Kidney (tissue), 22 donors: ENCODE measurements at places on chromosomes 3 and 15. TPM values are rescaled to one million over a fixed set of nuclear protein-coding genes. Genes with fewer than 3 reads are reported as not detected.

Gene C2CD4B
- 4.2 TPM for total RNA-seq

GRCh38 chr3:70333080-70333479 is 20.6 kb upstream of the MDFIC2 start:
- no peaks in the 10 kb centered on the region for H3K36me3 ChIP-seq
- DNase-seq: no peak
- no peaks in the 10 kb centered on the region for H3K4me1 ChIP-seq
- H3K4me3 ChIP-seq: no peak overlapping the region
- H3K27ac ChIP-seq: no peak overlapping the region

DNA sequence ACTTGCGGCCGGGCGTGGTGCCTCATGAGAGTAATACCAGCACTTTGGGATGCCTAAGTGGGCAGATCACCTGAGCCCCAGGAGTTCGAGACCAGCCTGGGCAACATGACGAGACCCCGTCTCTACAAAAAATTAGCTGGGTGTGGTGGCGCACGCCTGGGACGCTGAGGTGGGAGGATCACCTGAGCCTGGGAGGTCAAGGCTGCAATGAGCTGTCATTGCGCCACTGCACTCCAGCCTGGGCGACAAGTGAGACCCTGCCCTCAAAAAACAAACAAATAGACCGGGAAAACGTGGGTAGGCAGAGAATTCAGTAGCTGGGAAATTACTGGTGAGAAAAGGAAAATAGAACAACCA is 667 bp downstream of the UMPS start:
- H3K27ac ChIP-seq: no peak overlapping the region
- no peak for DNase-seq
- peak overlapping the region; percentile 99 for H3K4me3 ChIP-seq
- peaks cover 4% of the 10 kb centered on the region for H3K4me1 ChIP-seq
- H3K27me3 ChIP-seq: no peaks in the 10 kb centered on the region

Gene TTC21A
- 14.1 TPM for total RNA-seq

DNA sequence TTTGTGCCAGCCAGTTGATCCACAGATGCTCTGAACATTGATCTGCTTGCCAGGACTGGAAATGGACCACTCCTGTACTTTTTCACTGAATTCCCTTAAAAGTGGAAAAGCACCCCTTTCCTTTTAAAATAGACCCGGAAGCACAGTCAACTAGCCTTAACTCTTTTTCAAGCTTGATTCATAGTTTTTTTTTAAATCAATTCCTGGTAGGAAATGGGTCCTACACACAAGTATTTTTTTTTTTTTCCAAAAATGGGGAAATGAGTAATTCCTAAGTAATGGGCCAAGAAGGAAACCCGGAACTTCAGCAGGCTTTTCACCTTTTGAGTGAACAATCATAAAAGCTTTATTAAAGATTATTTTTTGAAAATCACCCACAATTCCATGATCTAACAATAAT is 234.4 kb upstream of the ADAMTS9 start:
- H3K27me3 ChIP-seq: no peaks in the 10 kb centered on the region
- H3K4me3 ChIP-seq: no peak overlapping the region
- no peak for DNase-seq
- no peaks in the 10 kb centered on the region for H3K4me1 ChIP-seq
- H3K27ac ChIP-seq: no peak overlapping the region

DNA sequence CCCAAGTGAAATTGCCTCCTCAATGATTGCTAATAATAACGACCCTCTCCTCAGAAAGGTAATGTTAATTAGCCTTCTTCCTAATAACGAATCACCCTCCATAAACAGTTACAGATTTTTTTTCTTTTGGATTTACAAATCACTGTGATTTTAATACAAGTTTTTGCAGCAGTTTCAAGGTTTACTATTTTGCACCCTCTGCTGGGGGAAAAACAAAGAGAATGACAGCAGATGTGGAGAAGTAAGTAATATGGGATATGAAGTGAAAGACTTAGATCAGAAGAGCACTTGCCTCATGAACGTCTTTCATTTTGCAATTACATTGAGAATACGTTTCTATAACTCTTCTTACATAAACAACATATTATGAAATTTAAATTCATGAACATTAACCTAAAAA is 16.1 kb upstream of the CNTN3 start:
- H3K27ac ChIP-seq: no peak overlapping the region
- no peak overlapping the region for H3K4me3 ChIP-seq
- no peaks in the 10 kb centered on the region for H3K36me3 ChIP-seq
- no peak for DNase-seq
- H3K27me3 ChIP-seq: no peaks in the 10 kb centered on the region

GRCh38 chr15:99006146-99006545 is 1.4 kb downstream of the PGPEP1L start:
- H3K27ac ChIP-seq: no peak overlapping the region
- DNase-seq: no peak
- no peak overlapping the region for H3K4me3 ChIP-seq

Gene GOLGB1
- 79.7 TPM for total RNA-seq

GRCh38 chr3:61871644-61872043 is 310.3 kb downstream of the PTPRG start:
- DNase-seq: no peak
- no peak overlapping the region for H3K27ac ChIP-seq
- no peak overlapping the region for H3K4me3 ChIP-seq
- no peaks in the 10 kb centered on the region for H3K36me3 ChIP-seq
- H3K27me3 ChIP-seq: no peaks in the 10 kb centered on the region

Gene BTLA
- total RNA-seq: 3.2 TPM
